HFF-Myc (cell line): ENCODE measurements at places on chromosomes 7 and 10.

DNA sequence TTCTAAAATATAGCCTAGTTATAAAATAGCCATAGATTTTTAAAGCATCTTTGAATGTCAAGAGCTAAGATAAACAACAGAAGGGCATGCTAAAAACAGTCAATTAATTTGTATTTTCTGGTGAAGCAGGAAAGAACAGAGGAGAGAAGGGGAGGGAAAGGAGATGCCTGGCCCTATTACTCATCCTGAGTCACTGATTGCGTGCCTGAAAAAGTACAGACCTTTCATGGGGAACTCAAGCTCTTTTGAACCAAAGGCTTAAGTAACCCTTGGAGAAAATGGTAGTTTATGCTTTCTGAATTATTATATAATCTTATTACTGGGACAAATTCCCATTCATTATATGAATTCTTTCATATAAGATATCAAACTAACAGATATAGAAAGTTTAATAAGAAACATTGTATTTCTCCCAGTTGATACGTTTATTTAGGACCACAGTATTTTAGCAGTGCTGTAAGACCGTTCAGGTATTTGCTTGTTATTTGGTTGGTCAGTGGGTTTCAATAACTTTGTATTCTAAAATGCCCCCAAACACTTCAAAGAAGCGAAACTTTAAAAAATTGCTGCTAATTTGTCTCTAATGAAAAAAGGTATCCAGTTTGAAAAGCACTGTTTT, 151.3 kb downstream of the HGF start:
- peak; percentile 85 for DNase-seq

- no peak for DNase-seq
Measured at GRCh38 chr7:23945472-23945871, 235.5 kb downstream of the STK31 start.

- DNase-seq = no peak
Measured at GRCh38 chr10:61830072-61830845, 71.2 kb upstream of the ARID5B start.

GRCh38 chr7:44971902-44972441, 6.8 kb downstream of the MYO1G start:
- DNase-seq = no peak

DNA sequence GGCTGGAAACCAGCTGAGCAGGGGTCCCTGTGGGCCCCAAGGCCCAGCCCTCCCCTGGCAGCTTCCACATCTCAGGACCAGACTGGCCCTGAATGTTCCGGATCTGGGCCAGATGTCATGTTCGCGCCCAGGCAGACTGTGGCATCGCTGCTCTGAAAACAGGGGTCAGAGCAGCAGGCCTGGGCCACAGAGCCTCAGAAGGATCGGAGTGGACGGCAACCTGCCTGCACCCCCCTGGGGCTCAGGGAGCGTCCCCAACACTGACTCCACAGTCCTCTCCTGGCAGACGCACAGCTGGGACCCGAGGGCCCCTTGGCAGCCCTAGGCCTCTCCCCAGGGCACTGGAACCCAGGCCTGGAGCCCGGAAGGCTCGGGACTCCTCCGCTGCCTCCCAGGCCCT, 91.3 kb upstream of the DNAAF5 start:
- DNase-seq = no peak

- no peak for DNase-seq
Measured at GRCh38 chr10:12471135-12471534, 121.8 kb downstream of the CAMK1D start.

- no peak for DNase-seq
Measured at GRCh38 chr10:71396084-71396710, 523 bp upstream of the CDH23 start.

DNA sequence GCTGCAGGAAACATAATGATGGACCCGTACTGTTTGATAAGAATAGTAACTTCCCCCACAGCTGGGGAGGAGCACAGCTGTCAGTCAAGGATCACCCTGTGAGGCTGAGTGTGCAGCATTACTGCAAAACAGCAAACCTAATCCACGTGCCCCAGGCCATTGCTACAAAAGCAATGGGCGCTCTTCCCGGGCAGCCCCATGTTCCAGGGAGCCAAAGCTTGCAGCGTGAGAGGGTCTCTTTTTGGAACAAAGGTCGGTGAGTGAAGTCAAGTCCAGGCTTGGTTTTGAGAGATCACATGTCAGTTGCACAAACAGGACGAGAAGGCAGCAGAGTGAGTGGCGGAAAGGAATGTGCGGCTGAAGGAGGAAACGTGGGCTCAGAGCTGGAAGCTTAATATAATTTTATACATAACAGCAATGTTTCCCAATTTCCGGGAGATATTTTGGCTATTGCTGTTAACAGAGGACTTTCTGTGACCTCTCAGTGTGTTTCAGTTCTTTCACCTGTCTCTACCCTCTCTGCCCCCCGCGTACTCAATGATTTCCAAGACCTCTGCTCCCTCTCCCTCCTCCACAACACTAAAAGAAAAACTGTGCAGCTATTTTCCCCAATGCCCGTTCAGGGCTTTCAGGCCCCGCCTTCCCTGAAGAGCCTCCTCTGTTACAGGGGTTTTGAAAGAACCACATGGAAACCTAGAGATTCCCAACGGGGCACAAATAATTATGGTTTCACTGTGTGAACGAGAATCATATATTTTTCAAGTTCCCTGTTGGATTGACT, 128.9 kb downstream of the MTPAP start:
- no peak for DNase-seq

DNA sequence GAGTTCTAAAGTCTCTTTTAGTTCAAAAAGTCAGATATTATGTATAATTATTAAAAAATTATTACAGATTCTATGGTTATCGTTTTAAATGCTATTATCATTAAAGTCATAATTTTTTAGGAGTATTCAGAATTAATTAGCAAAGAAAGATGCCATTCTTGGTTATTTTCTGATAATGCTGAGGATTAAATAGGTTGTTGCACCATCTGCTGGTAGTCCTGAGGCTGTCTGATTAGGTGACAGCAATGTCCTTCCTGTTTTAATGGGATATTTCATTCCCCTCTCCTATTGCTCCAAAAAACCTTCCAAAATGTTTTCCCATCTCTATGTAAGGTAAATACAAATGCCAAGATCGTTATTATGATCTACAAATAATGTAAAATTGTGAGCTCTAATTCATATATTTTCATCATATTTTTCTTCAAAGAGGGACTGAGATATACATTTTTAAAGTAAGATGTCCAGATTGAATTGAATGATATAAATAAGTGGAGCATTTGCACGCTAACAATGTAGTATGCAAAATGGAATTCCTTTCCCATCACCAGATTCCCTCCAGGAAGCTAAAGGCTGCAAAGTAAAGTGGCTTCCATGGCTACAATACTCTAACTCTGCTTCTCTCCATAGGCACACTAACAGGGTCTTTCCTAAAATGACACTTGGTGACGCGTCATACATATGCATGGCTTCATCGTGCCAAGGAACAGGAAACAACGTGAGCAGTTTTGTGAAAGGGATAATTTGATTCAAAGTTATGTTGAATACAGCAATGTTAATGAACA, 58.8 kb upstream of the AKR1E2 start:
- peak; percentile 37 for DNase-seq

GRCh38 chr10:30500534-30500933, 66.5 kb downstream of the MAP3K8 start:
- DNase-seq = no peak

DNA sequence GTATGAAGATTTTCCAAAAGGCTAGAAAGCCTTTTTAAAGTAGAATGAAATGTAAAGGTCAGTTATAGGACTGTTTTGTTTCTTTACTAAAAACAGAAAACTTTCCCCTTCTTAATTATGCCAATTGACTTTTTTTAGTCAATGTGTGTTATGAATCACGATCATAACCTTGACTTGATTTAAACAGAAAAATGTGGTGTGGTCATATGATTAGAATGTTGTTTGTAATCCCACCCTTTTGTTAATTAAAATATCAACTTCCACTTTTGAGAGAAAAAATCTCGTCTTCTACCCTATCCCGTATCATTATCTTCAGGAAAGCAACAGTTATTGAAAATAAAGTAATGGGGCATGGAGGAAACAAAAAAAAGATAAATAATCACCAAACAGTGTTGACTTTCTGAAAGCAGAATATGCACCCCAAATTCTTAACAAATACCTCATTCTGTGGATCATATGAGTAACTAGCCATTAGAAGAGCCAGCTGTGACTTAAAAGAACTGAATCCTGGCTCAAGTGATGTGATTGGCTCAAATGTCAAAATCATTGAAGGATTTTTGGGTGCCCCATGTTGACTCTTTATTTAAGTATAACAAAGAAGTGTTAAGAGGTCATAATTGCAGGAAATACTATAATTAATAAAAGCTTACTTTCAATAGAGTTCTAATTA, 32.3 kb upstream of the SLC16A12 start:
- no peak for DNase-seq

DNA sequence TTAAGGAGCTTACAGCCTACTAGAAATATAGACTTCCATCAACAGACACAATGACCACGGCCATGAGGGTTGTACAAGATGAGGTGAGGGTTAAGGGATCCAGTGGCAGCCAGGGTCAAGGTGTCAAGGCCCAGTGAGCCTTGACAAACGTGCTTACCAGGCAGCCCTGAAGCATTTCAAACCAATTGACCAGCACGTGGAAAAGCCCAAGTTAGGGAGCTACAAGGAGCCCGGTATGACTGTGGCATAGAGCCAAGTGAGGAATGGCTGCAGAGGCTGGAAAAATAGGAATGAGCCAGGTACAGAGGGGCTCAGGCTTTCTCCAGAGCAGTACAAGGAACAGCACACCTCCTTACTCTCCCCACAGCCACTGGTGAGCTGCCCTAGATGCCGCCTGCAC, 12.7 kb downstream of the AFAP1L2 start:
- no peak for DNase-seq

GRCh38 chr10:36254199-36254598, 612.1 kb upstream of the FZD8 start:
- no peak for DNase-seq

GRCh38 chr7:148155000-148155399, 435.6 kb upstream of the C7orf33 start:
- no peak for DNase-seq

- DNase-seq = no peak
Measured at GRCh38 chr10:13351340-13351915, 3.3 kb upstream of the SEPHS1 start.

DNA sequence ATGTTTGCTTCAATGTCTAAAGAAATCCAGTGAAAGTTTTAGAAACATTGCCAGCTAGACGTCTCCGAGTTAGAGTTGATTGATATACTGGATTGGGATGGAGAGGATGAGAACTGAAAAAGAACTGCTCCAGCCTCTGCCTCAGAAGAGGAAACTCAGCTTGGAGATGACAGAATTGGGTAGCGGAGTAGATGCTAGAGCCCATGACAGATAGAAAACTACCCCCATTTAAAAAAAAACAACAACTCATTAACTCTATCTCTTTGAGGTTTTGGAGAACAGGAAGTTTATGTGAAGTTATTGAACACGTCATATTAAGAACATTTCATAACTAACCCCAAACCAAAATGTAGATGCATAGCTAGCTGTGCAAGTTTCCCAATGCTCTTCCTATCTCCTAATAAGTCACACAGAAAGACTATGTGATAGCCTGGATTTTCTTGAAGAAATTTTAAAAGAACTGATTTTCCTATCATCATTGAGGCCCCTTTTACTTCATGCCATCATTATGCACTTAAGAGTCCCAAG, 28.3 kb upstream of the AFAP1L2 start:
- no peak for DNase-seq

DNA sequence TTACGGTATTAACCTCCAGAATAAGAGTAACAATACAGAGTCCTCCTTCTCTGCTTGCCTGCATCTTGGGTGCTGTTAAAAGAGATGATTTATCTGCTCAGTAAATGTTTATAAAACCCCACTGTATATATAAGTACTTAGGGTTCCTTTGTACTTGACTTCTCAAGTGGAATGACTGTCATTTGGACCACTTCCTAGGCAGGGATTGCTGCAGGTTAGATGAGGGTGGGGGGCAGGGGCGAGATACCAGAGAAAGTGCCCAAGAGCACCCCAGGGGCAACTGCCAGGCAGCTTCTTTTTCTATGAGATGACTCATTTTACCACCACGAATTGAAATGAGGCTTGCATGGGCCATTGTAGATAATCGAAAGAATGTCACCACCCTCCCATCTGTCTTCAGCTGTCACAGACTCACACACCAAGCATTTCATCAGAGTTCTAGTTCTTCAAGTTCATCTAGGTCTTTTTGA, 421.9 kb upstream of the GALNT17 start:
- no peak for DNase-seq

GRCh38 chr7:93739424-93739823, 151.1 kb downstream of the TFPI2 start:
- DNase-seq = no peak

- no peak for DNase-seq
Measured at GRCh38 chr10:84232376-84232775, 7.0 kb upstream of the LRIT2 start.

GRCh38 chr7:30032310-30033125, 4.3 kb downstream of the PLEKHA8 start:
- peak; percentile 82 for DNase-seq

- DNase-seq = no peak
Measured at GRCh38 chr7:8089036-8089780, 120.6 kb downstream of the GLCCI1 start.

- no peak for DNase-seq
Measured at GRCh38 chr7:111528331-111528730, 34.0 kb downstream of the IMMP2L start.

DNA sequence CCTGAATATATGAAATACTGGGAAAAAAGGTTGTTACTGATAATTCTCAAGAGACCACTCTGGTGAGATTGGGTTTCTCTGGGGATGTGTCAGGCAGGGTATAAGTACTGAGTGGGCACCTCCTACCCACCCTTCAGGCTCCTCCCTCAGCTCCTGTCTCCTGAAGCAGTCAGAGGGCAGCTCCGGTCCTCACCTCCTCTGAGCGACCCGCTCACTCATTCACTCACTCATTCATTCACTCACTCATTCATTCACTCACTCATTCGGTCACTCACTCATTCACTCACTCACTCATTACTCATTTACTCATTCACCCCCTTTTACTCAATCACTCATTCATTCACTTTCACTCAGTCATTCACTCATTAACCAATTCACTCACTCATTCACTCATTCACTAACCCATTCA, 6.9 kb upstream of the PFKP start:
- no peak for DNase-seq

- no peak for DNase-seq
Measured at GRCh38 chr10:132461103-132461682, 64.2 kb downstream of the PWWP2B start.

GRCh38 chr7:28191751-28192150, 11.2 kb upstream of the JAZF1 start:
- no peak for DNase-seq
